Amygdala (tissue), 56 donors: ENCODE measurements at places on chromosomes 13 and 19.

DNA sequence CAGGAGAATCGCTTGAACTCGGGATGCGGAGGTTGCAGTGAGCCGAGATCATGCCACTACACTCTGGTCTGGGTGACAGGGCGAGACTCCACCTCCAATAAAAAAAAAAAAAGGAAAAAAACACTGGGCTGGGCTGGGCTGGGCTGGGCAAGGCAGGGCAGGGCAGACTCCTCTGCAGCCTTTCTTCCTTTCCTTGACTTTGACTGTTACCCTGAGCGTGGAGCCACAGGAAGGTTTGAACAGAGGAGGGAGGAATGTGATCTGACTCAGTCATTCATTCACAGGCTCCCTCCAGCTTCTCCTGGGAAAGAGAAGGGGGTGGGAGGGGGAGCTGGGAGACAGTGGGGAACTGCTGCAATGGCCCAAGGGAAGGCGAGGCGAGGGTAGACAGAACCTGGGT lies 2.7 kb upstream of the ACTN4 start:
- DNase-seq, result no peak

DNA sequence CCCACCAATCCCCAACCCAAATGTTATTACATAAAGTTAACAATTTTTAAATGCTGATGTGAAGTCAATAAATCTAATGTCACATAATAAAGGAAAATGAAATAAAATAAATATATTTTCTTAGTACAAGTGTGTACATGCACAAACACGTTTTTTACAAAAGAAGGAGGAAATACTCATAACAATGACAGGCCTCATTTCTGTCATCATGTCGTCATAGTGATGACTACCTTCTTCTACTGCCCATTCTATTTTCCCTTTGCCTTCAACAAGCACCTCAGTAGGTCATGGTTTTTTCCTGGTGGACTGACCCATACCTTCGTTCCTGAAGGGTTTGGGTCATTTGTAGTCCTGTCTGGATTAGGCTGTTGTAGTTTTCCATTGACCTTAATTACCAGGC lies 185.3 kb upstream of the IPO5 start:
- DNase-seq, result no peak

DNA sequence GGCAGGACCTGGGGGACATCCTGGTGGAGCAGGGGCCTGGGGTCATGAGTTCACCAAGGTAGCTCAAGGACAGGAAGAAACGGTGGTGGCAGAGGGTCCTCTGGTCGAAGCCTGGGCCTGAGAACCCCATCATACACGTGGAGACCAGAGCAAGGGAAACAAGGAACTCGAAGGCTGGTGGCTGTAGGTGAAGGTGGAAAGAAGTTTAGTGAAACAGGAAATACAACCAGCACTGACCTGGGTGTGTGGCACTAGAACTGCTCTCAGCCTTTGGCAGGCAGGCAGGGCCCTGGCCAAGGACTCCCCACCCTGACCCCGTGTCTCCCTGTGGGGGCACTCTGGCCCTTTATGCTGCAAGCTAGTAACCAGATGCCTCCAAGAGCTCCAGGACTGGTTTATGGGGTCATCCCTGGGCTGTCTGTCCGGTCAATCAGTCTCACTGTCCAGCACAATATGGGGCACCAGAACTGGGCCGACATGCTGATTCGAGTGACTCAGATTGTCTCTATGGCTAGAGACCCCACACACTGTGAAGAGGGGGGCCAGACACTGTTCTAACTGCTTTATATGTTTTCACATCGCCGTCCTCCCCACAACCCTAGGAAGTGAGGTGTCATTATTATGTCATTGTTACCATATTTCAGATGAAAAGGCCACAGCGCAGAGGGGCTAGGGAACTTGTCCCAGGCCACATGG lies 3.8 kb downstream of the COX6B2 start:
- DNase-seq, result no peak

DNA sequence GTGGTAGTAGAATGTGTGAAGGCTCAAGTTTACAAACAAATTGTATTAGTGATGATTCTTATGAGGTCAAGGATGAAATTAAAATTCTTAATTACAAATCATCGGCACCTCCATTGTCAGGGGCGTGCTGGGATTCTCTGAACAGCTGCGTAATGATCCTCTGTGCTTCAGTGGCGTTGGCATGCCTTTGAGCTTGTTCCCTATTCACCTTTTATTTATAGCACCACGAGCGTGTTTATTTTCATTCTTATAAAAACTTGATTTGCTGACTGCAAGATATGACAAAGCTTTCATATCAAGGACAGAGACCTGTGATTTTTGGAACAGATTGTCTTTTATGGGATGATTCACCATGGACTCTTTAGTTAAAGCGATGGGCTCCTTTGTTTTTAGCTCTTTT lies 18.2 kb upstream of the UBL3 start:
- no peak for DNase-seq

- no peak for DNase-seq
These were observed 7.4 kb downstream of the SLC25A23 start for GRCh38 chr19:6452223-6452614.

DNA sequence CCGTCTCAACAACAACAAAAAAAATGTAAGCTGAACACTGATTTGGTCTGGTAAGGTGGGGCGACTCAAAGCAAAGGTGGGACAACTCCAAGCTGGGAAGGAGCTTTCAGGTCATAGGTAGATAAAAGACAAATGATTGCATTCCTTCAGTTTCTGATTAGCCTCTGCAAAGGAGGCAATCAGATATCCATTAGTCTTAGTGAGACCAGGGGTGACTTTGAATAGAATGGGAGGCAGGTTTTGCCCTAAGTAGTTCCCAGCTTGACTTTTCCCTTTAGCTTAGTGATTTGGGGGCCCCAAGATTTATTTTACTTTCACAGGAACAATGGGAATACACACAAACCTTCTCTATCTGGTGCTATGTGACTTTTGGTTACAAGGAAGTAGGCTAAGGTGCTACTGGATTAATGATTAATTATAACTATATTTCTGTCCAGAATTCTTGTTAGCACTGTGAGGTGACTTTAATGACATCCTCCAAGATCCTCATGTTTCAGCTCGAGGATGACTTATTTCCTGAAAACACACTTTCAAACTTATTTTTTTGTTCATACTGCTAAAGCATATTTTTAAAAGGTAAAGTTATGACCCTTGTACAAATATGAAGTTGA lies 10.6 kb upstream of the MTRF1 start:
- DNase-seq, result no peak

- DNase-seq, result no peak
These were observed 46.9 kb downstream of the KLF2 start for GRCh38 chr19:16371540-16371986.

GRCh38 chr13:42574435-42575311 lies 721 bp downstream of the TNFSF11 start:
- DNase-seq, result no peak
